Activated T-cell treated with anti-CD3 and anti-CD28 coated beads for 48 hours (primary cell): ENCODE measurements at places on chromosomes 4 and X.

- no peak for DNase-seq
Observed at GRCh38 chr4:39881789-39882188, 95.9 kb downstream of the PDS5A start.

GRCh38 chrX:49177873-49178480, 6.3 kb downstream of the PLP2 start:
- no peak for DNase-seq

- no peak for DNase-seq
Observed at GRCh38 chr4:7201420-7202305, 9.3 kb downstream of the SORCS2 start.

- no peak for DNase-seq
Observed at GRCh38 chr4:145755802-145756201, 75.9 kb downstream of the C4orf51 start.

DNA sequence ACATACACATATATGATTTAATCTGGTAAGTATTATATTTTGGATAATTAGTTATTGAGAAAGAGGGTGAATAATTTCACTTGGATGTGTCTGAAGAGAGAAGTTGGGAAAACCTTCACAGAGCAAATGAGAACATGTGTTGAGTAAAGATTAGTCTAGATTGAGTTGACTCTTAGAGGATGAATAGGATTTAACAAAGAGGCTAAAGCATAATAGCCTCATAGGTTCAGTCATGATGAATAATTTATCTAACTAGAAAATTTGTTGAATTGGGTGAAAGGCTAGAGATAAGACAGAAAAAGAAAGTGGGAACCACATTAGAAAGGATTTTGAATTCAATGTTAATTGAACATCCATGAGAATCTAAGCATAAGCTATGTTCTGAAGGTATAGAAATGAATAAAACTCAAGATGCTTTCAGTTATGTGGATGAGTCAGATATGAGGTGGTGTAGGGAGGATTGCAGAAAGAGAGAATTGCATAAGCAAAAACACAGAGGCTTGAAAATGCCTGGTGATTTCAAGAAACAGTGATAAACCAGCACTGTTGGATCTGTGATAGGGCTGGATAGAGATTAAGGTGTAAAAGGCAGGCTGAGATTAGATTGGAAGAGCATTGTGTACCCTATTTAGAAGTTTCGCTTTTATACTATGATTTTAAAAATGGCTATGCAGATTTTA, 207.6 kb upstream of the NR3C2 start:
- DNase-seq: no peak

- DNase-seq: no peak
Observed at GRCh38 chr4:165016971-165017370, 14.8 kb upstream of the TRIM60 start.

DNA sequence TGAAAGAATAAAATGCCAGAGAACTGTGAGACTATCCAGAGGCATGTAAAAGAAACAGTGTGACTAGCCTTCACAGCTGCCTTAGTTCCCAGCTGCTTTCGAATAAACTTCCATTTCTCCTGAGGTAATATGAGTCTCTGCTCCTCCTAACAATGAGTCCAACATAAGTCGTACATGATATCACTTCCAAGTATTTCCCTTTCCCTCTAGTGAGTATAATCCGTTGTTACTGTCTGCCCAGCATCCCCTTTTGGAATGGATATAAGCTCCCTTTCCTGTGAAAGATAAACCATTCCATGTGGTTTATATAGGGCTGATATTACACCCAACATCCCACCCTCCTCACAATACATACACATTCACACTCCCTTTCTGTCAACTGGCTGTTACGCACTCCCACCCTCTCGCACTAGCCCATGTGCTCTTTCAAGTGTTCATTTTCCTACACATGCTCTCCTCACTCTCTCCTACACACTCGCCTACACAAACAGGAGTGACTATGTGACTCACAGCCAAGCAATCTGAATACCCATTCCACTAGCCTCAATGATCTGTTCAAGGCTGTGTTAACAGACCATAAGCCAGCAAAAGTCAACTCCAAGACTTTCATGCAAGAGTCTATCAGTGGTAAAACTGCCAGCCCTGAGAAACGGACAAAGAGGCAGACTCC, 5.0 kb downstream of the NAF1 start:
- no peak for DNase-seq

DNA sequence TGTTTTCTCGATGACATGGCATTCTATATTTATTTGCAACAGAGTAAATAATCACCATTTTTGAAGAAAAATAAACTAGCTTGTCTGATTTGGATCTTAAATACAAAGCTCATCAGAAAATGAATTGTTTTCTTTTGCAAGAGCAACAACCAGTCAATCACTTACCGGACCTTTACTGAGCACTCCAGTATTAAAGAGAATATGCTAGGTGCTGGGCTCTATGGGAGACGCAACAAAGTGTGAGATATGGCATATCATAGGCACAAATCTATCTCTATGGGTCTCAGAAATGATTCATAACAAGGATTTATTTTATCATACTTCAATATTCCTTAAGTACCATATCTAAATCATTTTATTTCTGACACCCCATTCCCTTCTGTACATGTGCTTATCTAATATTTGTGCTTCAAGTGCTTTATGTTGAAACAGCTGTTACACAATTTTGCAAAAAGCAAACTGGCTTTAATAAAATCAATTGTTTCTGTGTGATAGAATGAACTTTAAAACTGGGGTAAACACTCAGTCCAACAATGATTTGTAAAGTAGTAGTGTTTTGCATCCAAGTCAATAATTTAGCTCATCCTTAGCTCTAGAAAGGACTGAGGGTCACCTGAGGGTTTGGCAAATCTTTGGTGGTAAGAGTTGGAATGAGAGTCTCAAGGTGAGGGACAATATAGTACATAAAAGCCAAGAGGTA, 88.4 kb upstream of the SPANXB1 start:
- DNase-seq: no peak

- no peak for DNase-seq
Observed at GRCh38 chrX:123971982-123972381, 10.5 kb downstream of the STAG2 start.

DNA sequence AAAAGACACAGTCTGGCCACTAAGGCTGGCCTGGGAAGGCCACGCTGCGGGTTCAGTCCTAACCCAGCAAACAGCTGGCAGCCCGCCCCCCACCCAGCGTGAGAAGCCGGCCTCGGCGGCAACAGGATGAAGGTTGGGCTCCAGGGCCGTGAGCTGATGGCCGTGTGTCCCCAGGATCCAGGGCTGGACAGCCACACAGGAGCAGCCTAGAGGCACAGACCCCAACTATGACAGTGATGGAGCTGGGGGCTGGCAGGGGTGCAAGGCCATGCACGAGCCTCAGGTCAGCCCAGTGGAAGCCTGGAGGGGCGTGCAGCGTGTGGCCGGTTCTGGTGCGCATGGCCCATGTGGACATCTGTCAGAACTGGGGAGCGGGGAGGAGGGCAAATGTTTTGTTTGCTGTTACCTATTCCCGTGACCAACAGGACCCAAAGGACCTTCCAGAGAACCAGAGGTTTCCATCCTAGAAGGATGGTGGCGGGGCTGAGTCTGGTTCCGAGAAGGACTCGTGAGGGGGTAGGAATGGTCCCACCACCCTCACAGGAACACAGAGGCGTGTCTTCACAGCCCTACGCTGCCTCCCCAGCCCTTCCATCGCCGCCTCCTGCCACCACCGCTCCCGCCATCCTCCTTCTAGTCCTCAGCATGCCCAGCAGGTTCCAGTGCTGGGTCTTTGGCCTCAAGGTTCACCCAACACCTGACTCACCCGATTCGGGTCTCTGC, 46.5 kb downstream of the ZFYVE28 start:
- no peak for DNase-seq

DNA sequence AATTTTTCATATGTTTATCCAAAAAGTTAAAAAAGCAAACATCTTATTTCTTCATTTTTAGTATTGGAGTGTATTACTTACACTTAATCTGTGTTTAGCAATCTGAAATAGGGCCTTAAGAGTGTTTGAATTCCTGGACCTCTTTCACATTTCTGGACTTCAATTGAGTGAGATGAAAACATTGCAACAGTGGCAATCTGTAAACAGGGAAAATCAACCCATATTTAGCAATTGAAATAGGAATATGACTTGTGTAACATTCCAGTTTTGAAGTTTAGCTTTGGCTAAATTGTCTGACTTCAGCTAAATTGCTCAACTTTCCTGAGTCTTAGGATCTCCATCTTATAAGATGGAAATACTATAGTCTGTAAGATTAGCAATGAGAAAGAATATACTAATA, 34.6 kb upstream of the FHL1 start:
- DNase-seq: no peak
